ENCODE measurements at places on chromosomes 6 and 20. TPM values are rescaled to one million over a fixed set of nuclear protein-coding genes. Genes with fewer than 3 reads are reported as not detected.
A peak's percentile ranks its signal among the peaks of the same experiment; 100 is the strongest.

DNA sequence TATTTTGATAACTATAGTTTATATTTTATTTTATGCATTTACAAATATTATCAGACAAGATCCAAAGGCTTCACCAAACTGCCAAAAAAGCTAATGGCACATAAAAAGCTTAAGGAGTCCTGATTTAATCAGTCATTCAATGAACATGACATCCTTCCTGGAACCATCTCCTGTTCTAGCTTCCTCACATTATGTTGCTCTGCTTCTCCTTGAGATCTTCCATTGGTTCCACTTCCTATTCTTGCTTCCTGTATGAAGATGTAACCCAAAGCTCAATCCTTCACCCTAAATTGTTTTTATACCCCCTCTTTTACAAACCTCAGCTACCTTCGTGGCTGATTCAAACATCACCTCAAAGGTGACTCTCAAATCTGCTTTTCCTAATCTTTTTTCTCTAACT, 4.5 kb upstream of the BRD2 start:
- no peak for DNase-seq

SLCO4A1 gene
- 1.7 TPM for total RNA-seq

PACSIN1 gene
- not detected for total RNA-seq

DNA sequence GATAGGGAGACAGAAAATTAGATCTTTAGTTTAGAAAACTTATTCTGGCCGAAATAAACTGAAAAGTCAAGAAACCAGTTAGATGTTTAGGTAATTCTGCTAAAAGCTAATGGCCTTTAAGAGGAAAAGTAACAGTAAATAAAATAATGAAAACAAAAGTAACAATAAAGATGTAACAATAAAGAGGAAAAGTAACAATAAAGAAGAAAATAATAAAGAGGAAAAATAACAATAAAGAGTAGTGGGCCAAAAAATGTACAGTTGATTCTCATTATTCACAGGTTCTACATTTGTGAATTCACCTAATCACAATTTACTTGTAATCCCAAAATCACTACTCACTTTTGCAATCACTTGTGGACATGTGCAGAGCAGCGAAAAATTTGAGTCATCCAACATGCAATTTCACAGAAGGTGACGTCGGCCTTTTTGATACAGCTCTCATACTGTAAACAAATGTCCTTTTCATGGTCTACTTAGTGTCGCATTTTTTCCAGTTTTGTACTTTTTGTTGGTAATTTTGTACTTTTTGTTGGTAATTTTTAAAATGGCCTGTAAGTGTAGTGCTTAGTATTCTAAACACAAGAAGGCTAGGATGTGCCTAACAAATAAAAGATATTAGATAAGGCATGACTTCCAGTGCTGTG, 24.0 kb downstream of the HBS1L start:
- no peak for DNase-seq

DNA sequence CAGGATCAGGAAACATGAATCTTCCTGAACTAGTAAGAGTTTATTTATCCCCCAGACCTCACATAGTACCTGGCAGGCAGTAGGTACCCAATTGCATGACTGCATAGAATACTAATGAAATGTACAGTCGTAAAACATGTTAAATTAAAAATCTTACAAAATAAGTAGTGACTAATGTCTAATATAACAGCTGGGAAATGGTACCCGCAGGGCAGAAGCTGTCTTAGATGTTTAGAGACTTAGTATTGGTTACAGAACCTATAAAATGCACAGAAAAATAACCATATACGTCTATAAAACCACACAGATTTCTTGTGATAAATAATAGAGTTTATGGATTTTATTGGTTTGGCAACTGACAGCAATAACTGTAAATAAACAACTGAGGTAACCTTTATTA, 139.1 kb upstream of the GMDS start:
- DNase-seq = no peak

CENPW gene
- 1.6 TPM for total RNA-seq

DNA sequence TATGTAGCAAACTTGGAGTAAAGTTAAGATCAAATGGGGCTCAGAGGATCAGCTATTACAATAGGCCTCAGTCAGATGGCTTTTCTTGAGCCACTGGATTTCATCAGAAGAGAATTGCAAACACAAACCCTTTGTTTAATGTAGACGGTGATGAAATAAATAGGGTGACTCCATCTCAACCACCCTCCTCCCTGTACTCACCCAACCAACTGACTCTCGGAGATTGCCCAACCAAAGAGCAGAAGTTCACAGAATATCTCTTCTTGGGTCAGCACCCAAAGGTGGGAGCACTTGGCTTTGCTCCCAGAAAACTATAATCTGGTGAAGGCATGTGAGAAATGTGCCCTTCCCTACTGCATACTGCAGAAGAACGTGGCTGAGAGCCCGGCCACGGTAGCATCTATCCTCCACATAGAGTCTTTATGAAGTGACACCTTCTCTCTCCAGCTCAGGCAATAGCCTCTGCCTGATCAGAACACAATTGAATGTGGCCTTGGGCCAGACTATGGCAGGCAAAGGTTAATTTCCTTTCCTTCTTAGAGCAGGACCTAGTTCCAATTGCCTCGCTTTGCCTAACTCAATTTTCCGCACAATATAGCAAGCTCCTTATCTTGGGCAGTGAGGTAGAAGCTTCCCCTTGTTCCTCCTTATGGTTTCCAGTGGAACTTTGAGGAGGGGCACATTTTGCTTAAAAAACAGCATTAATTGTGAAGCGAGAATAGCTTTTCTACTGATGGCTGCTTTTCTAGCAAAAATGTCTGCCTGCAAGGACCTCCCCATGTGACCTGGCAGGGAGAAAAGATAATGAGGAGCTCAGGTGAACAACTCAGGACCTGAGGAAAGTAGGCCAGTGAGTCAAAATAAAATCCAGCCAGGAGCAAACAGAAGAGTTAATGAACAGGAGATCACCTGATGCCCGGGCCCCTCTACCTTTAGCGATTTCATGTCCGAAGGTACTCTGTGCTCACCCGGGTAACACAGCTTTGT, 79.4 kb downstream of the GFOD1 start:
- DNase-seq = peak; percentile 84

DNA sequence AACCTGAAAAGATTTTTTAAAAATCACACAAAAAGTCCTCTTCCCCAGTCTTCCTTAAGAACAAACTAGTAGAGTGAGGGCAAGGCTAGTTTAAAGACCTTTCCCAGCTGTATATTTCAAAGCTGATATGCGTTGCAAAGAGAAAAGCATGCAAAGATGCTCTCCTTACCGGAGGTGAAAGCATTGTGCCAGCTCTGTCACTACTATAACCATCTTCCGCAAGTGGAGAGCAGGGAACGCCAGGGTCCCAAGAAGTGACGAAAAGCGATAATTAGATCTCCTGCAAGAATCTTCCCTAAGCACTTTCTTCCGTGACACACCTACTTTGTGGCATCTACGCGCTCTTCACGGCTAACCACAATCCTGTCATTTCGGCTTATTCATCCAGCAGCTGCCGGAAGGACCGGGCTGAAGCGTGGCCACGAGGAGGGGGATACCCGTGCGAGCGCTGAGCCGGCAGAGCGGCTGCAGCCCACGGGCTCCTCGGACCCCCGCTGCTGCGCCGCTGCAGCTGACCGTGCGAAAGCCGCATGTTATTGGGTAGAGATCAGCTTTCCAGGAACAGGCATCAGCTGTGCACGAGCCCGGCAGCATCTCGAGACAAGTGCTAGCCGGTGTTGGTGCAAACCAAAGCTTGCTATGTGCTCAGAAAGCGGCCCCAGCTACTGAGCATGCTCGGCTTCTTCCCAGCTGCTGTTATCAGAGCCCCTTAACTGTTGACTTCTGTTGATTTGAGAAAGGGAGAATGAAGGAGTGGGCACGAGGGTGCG, 57.2 kb upstream of the ARHGAP18 start:
- no peak for DNase-seq

All from left lobe of liver (tissue), 2 donors.